ENCODE measurements at places on chromosomes 2 and 18.
A peak's percentile ranks its signal among the peaks of the same experiment; 100 is the strongest.

GRCh38 chr2:159322419-159322818 lies 35.9 kb upstream of the WDSUB1 start:
- DNase-seq, result no peak

DNA sequence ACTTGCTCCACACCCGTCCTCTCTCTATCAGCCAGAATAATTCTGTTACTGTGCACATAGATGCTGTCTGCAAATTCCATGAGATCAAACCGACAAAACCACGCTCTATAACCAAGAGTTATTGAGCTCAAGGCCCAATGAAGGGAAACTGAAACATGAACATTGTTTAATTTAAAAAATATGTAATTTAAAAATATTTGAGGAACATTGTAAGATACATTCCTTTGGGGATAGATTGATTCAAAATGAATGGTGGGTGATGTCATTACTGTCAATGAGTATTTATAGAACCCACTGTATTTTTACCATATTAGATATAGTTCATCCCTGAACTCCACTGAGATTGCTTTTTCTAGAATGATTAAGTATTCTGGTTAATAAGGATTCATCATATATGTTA lies 50.4 kb downstream of the NCKAP5 start:
- DNase-seq, result no peak

- peak; percentile 85 for DNase-seq
These were observed 98.2 kb upstream of the B3GNT7 start for GRCh38 chr2:231297108-231297908.

- DNase-seq, result no peak
These were observed 39.0 kb downstream of the GLI2 start for GRCh38 chr2:120774557-120775160.

- DNase-seq, result no peak
These were observed 19.1 kb upstream of the KANSL1L start for GRCh38 chr2:210190345-210190744.

GRCh38 chr2:166167449-166167848 lies 39.6 kb upstream of the SCN1A start:
- DNase-seq, result no peak

DNA sequence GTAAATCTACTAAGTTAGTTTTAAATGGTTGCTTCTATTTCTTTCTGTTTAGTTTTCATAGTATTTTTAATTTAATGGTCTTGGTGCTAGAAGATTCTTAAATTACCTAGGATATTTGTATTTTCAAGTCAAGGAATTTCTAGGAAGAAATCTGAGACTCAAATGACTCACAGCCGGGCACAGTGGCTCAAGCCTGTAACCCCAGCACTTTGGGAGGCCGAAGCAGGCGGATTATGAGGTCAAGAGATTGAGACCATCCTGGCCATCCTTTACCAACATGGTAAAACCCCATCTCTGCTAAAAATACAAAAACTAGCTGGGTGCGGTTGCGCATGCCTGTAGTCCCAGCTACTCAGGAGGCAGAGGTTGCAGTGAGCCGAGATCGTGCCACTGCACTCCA lies 95.5 kb downstream of the C2orf74 start:
- no peak for DNase-seq

DNA sequence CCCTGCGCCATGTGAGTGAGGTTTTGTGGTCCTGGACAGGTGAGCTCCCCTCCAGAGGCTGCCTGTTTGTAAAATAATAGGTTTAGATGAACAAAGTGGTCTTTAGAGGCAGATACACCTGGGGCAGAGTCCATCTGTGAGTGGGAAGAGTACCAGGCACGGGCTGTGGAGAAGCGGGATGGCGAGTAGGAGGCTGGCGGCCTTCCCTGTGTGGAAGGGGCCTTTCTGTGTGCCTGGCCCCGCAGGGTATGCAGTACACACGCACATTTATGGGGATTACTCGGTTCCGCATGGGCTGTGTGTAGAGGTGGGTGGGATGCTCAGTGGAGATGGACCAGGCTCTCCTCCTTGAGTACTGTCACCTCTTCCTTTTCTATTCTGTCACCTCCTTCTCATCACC lies 64.1 kb downstream of the AGAP1 start:
- DNase-seq, result no peak

GRCh38 chr2:50674876-50675275 lies 357.1 kb downstream of the NRXN1 start:
- no peak for DNase-seq

DNA sequence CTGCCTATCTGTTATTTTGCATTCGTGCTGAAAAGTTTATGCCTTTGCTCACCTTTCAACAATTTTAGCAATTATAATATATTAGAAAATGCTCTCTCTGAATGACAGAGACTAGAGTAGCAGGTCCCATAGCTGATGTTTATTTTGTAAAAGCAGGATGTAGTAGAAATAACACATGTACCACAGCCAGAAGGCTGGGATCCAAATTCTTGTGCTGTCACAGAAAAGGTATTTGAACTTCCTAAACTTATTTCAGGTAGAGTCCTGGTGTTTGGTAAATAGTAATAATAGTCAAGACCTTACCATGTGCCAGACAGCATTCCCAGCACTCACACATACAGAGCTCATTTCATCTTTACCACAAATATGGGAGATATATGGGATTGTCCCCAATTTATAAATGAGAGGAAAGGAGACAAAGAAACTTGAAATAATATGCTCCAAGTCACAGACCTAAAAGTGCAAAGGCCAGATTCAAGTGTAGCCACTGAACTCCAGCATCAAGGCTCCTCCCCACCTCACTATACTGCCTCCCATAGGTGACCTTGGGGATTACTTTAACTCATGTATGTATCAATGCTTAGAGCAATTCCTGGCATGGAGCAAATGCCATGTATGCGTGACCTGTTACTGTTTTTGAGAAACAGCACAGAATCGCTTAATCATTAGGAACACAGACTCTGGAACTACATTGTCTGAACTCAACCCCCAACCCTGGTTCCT lies 284.7 kb upstream of the RAB12 start:
- DNase-seq, result no peak

DNA sequence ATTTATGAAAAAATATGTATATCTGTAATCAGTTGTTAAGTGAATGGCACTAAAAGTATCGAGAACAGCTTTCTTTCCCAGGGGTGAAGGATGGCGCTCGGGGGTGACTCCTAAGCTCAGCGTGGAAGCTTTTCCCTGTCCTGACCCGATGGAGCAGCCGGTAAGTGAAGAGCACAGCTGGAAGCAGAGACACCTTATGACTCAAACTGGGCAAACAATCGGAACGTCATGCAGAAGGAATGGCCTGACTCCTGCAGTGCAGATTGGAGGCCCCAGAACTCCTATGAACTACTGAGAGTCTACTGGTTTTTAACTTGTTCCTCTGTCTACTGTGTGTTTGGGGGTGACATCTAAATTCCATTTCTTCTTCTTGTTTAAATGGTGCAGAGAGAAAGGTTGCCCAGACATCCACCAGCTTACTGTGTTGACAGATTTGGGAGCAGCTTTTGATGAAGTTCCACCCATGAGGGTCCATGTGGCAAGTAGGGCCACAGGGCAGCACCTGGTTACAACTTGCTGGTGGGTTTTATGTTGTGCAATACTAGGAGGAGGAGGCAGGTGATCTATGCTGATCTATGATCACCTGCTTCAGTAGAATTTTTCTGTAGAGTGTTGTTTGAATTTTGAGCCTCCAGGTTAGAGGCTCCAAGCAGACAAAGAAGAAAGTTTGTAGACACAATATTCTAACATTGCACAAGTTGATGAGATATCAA lies 52.8 kb upstream of the TMEM182 start:
- no peak for DNase-seq

- no peak for DNase-seq
These were observed 15.3 kb downstream of the LAPTM4A start for GRCh38 chr2:20035955-20036666.

DNA sequence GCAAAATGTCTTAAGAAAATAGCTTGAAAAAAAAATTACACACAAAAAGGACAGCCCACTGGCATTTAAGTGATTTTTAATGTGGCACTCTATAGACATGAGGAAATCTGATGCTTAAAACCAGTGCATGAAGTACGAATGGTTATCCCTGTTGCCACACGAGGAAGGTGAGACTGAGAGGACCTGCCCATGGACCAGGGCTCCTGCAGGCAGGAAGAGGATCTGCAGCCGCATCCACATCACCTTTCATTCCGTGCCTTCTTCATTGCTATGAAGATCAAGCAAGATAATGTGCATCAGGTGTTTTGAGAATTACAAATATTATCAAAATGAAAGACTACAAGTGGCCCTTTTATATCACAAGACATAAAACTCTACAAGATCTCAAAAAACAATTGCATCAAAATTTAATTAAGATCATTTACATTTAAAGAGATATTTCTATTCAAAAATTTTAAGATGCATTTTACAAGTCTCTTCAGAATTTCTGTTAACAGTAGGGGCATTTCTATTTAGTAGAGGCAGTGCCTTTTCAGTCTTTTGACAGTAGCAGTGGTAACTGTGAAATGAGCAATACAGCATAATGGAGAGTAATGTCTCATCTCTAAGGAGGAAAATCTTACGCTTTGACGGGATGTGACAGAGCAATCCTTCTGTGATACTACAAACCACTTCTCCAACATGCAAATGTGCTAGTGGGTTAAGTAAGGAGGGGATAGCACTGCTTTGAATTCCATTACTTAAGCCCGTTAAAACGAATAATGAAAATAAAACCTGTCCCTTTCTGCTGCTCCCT lies 83.4 kb downstream of the SLC5A7 start:
- DNase-seq, result no peak

DNA sequence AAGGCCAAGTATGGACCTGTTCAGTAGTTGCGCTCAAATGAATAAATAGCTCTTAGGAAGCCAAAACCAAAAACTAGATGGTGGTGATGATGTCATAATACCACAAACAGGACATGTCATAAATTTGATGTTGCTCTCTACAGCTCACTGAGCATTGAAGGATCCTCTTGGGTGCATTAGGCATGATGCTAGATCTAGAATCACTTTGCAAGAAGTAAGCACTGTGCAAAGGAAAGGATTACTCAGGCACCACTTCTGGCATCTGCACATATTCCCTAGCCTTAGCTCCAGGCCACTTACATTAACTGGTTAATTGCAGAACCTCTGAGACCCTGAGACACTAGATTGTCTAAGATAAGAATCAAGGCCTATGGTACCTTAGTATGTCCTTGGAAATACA lies 58.0 kb downstream of the LRRTM1 start:
- no peak for DNase-seq

GRCh38 chr18:2948038-2948437 lies 64.9 kb downstream of the LPIN2 start:
- DNase-seq, result no peak

DNA sequence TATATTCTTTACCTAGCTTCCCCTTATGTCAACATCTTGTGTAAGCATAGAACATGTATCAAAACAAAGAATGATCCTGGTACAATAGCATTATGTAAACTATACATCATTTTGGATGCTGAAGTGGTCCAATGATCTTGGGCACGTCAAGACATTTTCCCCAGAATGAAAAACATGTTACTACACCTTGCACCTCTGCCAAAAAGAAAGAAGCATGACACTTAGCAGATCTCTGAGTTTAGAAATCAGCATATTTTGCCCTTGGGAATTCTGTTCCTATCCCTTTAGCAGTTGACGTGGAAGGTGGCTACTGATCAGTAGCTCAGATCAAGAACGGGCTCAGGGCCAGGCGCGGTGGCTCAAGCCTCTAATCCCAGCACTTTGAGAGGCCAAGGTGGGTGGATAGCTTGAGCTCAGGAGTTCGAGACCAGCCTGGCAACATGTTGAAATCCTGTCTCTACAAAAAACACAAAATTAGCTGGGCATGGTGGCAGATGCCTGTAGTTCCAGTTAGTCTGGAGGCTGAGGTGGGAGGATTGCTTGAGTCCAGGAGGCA lies 1.7 kb upstream of the LCLAT1 start:
- no peak for DNase-seq

GRCh38 chr2:48508461-48509124 lies 21.4 kb upstream of the STON1 start:
- DNase-seq, result no peak

DNA sequence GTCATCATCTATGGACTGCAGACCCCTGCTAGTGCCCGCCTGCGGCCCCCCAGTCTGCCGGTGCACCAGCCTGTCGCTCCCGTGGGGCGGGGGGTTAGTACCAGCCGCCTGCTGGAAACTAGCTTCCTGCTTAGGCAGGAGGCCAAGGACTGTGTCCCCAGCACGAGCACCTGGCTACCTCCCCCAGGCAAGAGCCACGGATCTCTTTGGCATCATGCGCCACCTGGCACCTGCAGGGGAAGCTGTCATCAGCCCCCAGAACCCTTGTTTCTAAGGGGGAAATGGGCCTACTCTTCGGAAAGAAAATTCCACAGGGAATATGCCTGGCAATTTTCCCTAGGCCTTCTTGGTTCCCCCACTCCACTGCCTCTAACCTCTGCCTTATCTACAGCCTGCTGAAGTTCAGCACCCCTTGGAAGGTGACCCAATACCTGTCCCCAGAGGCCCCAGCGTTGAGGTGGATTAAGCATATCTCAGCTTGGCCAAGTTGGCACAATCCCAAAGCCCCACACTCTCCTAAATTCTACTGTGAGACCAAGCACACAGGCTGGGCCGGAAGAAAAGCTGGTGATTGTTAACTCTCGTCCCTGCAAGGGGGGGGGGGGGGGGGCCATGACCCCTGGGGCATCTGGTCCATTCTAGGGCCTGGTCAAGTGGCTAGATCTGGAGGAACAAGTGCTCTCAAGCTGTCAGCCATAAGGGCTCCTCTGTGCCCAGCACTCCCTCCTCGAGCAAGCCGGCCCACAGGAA lies 62.0 kb upstream of the POMC start:
- DNase-seq, result no peak

- no peak for DNase-seq
These were observed 2.0 kb downstream of the SRSF7 start for GRCh38 chr2:38748943-38749804.

GRCh38 chr2:113370030-113370429 lies 67.5 kb upstream of the ZNG1B start:
- no peak for DNase-seq

DNA sequence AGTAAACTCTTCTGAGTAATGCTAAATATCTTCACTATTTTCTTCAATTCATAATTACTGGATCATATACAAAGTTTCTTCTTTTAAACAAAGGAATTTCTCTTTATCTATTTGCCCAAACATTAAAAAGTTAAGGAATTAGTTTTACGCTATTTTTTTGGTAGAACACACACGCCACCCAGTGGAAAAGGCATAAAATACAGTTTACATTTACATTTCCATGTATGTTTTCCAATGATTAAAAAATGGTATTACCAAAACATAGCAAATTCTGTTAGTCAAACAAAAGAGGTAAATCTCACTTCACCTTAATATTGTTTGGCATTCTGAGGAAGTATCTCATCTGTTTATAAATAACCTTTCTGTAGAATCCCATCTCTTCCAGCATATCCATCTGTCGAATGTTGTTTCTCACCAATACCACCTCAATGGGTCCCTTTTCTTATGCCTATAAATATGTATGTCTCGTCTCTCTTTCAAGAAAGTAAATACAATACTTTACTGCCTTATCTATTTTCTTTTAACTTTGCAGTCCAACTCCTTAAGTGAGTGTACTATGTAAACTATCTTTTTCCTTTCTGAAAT lies 7.2 kb downstream of the BOLL start:
- no peak for DNase-seq

GRCh38 chr2:108619925-108620620 lies 85.8 kb downstream of the LIMS1 start:
- no peak for DNase-seq

- DNase-seq, result no peak
These were observed 61.5 kb downstream of the G6PC2 start for GRCh38 chr2:168962636-168963035.

GRCh38 chr2:109663721-109664120 lies 49.6 kb downstream of the SOWAHC start:
- no peak for DNase-seq
